ENCODE measurements at places on chromosomes 16 and 17.

GRCh38 chr16:56345406-56346050 is 79.8 kb downstream of the AMFR start:
- DNase-seq = no peak

- no peak for DNase-seq
Measured at GRCh38 chr17:78986048-78986648, 6.4 kb upstream of the LGALS3BP start.

DNA sequence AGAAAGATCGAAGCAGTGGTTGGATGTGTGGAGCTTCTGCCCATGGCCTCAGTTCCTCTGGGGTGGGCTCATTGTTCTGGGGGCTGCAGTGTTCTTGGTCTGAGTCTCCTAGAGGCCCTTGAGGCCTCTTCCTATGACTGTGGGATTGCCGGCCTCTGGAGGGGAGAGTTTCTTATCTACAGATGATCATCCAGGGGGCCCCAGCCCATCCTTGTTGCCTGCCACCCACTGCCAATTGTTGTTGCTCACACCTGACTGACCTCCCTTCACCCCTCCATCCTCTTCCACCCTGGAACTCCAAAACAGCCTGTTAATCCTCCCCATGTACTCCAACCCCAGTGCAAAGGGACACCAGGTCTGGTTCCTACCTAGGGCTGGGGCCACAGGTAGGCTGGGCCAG is 5.9 kb downstream of the B3GNT9 start:
- no peak for DNase-seq

GRCh38 chr17:46031440-46031839 is 32.4 kb downstream of the STH start:
- DNase-seq = no peak

- no peak for DNase-seq
Measured at GRCh38 chr16:10971560-10971961, 27.2 kb downstream of the CLEC16A start.

DNA sequence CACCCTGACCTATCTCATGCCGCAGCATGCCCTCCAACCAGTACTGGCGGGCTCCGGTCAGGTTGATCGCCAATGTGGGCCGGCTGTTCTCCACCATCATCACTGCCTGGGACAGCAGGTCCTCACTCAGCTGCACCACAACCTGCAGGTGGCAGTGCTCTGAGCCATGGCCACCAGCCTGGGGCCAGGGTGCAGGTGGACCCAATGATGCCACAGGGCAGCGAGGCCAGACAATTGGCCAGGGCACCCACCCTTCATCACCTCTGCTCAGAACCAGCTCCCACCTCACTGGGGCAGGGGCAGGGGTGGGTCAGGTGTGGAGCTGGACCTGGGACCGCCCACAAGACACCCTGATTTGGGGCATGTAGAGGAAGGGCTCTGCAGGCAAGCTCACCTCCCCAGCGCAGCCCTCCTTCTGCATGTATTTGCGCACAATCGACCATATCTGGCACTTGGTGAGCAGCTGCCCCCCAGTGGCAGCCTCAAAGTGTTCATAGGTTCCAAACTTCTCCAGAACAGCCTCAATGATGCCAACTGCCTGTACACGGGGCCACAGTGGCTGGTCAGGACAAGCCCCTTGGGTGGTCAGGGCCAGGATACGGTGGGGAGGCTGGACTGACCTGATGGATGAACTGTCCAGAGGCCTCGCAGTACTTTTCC is 4.2 kb downstream of the MATCAP1 start:
- no peak for DNase-seq

DNA sequence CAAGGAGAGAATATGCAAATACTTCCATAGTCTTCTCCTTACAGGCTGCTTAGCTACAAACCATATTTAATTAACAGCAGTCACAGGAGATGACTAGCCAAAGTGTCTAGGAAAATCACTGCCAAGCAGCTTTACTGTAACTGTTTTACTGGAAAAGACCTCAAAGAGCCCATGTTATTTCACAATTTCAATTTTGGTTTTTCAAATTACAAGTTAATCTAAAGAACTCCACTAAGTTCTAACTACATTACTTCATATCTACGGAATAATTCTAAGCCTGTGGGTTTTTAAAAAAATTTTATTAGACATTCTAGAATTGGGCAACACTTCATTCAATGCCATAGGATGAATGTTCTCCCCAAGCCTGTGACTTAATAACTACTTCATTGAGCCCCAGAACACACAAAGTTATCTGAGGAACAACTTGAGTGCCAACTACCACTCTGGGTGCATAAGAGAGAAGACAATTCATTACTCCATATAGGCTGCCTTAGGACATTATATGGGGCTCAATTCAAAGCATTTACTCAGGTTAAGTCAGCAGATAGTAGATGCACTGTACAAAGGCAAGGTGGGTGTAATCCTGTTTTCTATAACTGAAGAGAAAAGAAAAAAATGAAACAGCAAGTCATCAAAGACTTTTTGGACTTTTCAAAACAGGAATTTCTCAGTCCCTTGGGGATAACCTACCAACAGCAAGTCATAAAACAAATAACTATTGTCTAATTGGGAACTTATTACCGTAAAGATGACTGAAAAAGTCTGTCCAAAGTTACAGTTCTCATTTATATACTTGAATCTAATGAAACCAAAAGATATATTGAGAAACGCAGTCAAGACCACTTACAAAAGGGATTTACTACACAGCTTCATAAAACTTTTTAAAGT is 33.0 kb downstream of the STAT3 start:
- no peak for DNase-seq

- DNase-seq = no peak
Measured at GRCh38 chr17:39763051-39763820, 25.5 kb downstream of the GRB7 start.

- no peak for DNase-seq
Measured at GRCh38 chr16:80667251-80667560, 126.4 kb downstream of the DYNLRB2 start.

DNA sequence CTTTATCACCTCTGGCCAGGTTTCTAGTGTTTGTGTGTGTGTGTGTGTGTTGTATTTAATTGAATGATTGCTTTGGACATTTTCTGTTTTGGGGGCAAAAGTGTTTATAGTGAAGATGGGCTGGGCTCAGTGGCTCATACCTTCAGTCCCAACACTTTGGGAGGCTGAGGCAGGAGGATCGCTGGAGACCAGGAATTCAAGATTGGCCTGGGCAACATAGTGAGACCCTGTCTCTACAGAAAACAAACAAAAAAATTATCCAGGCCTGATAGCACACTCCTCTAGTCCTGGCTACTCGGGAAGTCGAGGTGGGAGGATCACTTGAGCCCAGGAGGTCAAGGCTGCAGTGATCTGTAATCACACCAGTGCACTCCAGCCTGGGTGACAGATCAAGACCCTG is 37.5 kb downstream of the RPA1 start:
- no peak for DNase-seq

DNA sequence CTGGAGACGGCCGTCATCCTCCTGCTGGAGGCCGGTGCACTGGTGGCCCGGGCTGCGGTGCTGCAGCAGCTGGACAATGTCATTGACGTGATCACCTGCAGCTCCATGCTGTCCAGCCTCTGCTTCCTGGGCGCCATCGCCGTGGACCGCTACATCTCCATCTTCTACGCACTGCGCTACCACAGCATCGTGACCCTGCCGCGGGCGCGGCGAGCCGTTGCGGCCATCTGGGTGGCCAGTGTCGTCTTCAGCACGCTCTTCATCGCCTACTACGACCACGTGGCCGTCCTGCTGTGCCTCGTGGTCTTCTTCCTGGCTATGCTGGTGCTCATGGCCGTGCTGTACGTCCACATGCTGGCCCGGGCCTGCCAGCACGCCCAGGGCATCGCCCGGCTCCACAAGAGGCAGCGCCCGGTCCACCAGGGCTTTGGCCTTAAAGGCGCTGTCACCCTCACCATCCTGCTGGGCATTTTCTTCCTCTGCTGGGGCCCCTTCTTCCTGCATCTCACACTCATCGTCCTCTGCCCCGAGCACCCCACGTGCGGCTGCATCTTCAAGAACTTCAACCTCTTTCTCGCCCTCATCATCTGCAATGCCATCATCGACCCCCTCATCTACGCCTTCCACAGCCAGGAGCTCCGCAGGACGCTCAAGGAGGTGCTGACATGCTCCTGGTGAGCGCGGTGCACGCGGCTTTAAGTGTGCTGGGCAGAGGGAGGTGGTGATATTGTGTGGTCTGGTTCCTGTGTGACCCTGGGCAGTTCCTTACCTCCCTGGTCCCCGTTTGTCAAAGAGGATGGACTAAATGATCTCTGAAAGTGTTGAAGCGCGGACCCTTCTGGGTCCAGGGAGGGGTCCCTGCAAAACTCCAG is 1.1 kb downstream of the MC1R start:
- no peak for DNase-seq

GRCh38 chr16:66523861-66524354 is 26.0 kb downstream of the TK2 start:
- DNase-seq = no peak

DNA sequence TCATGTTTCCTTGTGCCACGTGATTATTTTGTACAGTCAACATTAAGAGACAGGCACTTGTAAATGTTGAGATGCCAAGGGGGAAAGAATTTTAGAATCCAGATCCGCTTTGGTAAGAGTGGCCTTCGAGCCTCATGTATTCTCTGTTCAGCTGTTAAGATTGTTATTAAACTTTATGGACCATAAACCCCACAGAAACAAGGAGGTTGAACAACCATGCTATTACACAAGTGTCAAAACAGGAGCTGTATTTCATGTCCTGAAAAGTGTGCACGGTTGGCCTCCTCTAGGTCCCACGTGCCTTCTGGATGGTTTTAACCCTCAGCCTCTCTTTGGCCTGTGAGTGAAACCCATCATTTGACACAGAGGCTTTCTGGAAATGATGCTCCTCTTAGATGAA is 691.3 kb downstream of the MAF start:
- no peak for DNase-seq

DNA sequence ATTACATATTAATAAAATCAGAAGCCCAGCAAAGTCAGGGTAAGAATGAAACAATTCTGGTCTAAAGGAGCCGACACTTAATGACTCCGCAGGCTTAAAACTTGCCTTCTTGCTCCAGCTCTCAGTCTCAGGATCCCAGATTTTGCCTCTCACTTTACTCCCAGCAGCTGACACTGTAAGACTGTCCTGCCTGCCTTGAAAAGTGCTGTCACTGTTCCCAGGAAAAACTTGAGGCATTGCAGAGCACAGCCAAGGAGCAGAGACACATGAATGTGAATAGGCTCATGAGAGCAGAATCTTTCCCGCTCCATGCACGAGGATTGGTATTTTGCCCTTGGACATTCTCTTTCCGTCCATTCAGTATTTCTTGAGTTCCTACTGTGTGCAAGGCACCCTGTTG is 457.6 kb upstream of the ZFHX3 start:
- DNase-seq = no peak

- DNase-seq = no peak
Measured at GRCh38 chr17:53900951-53901350, 78.2 kb downstream of the KIF2B start.

All from stimulated activated CD8-positive, alpha-beta memory T cell treated with anti-CD3 and anti-CD28 coated beads, Interleukin-7, amount 100 ng/mL, for 1 hour (primary cell).